Neural crest cell (in vitro differentiated cells): ENCODE measurements at places on chromosomes 1 and 21. TPM values are rescaled to one million over a fixed set of nuclear protein-coding genes. Genes with fewer than 3 reads are reported as not detected.
A peak's percentile ranks its signal among the peaks of the same experiment; 100 is the strongest.

DNA sequence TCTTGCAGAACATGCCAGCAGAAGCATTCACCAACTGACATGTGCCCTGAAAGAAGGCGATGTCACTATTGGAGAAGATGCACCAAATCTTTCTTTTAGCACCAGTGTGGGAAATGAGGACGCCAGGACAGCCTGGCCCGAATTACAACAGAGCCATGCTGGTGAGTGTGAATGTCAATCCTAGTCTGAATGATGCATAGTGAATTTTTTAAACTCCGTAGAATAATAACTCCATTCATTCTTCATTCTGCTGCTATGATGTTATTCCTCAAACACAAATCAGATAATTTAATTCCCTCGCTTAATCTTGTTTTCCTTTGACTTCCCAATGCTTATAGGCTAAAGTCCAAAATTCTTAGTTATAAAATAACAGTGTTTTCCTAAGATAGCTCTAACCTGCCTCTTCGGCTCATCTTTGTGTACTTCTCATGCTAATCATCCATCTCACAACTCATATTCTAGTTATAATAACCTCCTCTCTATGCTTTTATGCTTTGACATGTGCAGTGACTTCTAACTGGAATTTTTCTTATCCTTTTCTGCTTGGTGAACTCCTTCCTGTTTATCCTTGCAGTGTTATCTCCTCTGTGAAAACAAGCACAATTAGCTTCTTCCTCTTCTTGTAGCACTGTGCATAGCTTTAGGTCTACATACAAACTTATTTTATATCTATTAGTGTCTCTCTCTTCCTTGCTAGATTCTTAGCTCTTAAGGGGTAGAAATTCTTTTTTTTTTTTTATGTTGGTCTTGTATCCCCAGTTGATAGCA is 14.4 kb downstream of the SDCCAG8 start:
- H3K27me3 ChIP-seq: no peaks in the 10 kb centered on the region
- H3K36me3 ChIP-seq: peaks cover 7% of the 10 kb centered on the region
- H3K27ac ChIP-seq: no peak overlapping the region
- DNase-seq: no peak
- H3K4me1 ChIP-seq: peaks cover 5% of the 10 kb centered on the region

DNA sequence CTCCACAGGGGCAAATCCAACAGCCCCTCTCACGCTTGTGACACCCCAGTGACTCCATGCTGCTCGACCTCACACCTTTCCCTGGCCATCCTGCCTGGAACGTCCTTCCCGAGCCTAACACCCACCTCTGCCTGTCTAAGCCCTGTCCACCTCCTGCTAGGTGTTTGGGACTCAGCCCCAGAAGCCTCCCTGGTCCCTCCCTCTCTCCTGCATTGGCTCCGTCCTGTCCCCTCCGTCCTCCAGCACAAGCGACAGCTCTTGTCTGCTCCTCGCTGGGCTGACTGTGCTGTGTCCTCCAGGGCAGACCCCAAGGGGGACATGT is 102.0 kb upstream of the IFFO2 start:
- no peak for DNase-seq
- peaks cover 22% of the 10 kb centered on the region for H3K4me1 ChIP-seq
- no peak overlapping the region for H3K4me3 ChIP-seq
- H3K27me3 ChIP-seq: peaks cover 15% of the 10 kb centered on the region
- peaks cover 5% of the 10 kb centered on the region for H3K36me3 ChIP-seq
- peak overlapping the region; percentile 51 for H3K27ac ChIP-seq

- no peaks in the 10 kb centered on the region for H3K36me3 ChIP-seq
- no peak for DNase-seq
- peaks cover 16% of the 10 kb centered on the region for H3K27me3 ChIP-seq
Measured at GRCh38 chr1:93001893-93002292, 40.6 kb upstream of the DIPK1A start.

- no peaks in the 10 kb centered on the region for H3K36me3 ChIP-seq
- no peaks in the 10 kb centered on the region for H3K4me1 ChIP-seq
- H3K27me3 ChIP-seq: no peaks in the 10 kb centered on the region
Measured at GRCh38 chr1:173191011-173191705, 16.0 kb downstream of the TNFSF4 start.

- no peak for DNase-seq
- no peak overlapping the region for H3K27ac ChIP-seq
- no peaks in the 10 kb centered on the region for H3K4me1 ChIP-seq
- peaks cover 17% of the 10 kb centered on the region for H3K36me3 ChIP-seq
Measured at GRCh38 chr1:182890927-182891610, 51.9 kb downstream of the DHX9 start.

POU3F1 gene
- 10.7 and 12.1 TPM in 2 replicates for total RNA-seq

LIPI gene
- total RNA-seq: not detected in 2 replicates

ZFP69B gene
- 14.3 and 15.7 TPM in 2 replicates for total RNA-seq

SMPDL3B gene
- total RNA-seq: not detected in 2 replicates

S100A16 gene
- total RNA-seq: 5.3 and 7.1 TPM in 2 replicates
